ENCODE measurements at places on chromosomes 5 and 9.

- no peak for DNase-seq
These were observed 1.8 kb downstream of the FAM163B start for GRCh38 chr9:133607381-133607780.

- no peak for DNase-seq
These were observed 16.5 kb downstream of the BICD2 start for GRCh38 chr9:92748233-92748497.

GRCh38 chr9:120729791-120730241, 15.5 kb upstream of the MEGF9 start:
- DNase-seq: peak; percentile 41

DNA sequence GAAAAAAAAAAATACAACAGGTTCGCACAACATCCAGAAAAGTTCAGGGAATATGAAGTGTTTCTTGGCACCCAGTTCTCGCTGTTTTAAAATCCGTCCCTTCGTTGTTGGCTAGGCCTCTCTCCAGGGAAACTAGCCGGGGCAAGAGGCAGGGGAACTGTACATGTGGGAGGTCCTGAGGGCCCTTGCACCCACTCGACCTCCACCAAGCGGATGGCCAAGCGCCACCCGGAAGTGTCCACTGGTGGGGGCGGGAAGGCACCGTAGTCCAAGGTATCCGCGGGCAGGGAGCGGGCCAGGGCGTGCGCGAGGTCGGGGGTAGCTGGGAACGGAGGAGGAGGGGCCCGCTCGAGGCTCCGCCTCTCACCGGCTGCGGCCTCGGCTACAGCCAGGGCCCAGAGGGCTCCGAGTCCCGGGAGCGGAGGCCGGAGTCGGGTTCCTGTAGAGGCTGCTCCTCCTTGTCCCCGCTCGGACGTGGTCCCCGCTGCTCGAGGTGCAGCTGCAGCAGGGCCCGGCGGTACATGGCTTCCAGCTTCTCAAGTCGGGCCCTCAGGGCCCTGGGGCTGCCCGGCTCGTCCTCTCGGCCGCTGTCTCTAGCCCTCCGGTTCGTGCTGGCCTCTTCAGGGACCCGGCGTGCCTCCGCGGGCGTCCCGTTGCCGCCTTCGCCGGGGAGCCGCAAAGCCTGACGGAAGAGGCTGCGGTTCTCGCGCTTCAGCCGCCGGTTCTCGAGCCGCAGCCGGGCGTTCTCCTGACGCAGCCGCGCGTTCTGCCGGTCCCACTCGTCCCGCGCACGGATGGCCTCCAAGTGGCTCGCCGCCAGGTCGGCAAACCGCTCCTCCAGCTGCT, 720 bp downstream of the TUSC1 start:
- peak; percentile 53 for DNase-seq

DNA sequence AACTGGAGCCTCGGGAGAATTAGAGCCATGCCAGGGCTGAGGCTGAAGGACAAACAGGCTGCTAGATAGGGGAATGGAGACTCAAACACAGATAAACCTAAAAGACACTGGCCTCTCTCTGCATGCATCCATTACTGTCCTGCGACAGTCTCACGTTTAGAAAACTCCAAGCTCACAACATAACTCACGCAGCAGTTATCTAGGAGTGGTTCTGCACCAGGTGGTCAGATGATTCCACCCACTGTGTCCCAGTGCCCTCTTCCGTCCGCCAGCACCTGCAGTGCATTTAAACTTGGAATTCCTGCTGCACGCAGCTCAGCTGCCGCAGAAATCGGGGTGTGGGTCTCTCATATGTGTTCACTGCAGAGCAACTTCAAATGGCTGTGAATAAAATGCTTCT, 272.6 kb upstream of the IRX2 start:
- DNase-seq: no peak

DNA sequence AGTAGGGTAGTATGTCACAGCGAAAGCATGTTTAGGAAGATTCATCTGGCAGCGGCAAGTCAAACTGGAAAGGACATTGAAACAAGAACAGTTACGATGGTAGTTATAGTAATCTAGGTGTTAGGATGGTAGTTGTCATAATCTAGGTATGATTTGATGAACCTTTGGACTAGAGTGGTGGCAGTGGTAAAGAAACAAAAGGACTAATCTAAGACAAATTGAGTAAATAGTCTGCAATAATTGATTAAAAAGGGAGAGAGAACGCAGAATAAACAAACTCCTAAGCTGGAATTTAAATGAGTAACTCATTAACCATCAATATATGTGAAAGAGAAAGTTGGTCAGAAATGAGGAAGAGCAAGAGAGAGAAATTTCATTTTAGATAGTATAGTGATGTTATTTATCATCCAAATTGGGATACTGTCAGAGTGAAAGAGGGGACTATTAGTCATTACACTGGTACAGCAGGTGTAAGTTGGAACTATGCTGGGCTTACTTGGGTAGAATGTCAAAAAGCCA, 56.8 kb downstream of the MTREX start:
- DNase-seq: no peak

DNA sequence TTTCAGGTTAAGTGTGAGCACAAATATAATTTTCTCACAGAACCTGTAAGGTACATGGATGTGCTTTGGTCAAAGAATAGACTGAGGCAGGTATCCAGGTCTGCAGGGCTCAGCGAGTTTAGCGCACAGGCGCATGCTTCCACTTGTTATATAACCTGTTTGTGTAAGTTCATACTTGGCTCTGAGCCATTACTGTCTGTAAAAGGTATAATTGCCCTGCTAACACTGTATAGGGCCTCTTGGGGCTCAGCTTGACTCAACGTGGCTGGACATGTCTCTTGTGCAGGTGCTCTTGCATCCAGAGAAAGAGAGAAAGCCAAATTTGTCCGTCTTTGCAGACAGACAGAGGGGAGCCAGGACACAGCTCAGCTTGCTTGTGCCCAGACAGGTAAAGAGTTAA, 759.6 kb downstream of the MTRR start:
- DNase-seq: no peak

GRCh38 chr9:106481013-106481609, 381.9 kb upstream of the ZNF462 start:
- no peak for DNase-seq

- no peak for DNase-seq
These were observed 30.9 kb downstream of the S1PR3 start for GRCh38 chr9:89022001-89022759.

DNA sequence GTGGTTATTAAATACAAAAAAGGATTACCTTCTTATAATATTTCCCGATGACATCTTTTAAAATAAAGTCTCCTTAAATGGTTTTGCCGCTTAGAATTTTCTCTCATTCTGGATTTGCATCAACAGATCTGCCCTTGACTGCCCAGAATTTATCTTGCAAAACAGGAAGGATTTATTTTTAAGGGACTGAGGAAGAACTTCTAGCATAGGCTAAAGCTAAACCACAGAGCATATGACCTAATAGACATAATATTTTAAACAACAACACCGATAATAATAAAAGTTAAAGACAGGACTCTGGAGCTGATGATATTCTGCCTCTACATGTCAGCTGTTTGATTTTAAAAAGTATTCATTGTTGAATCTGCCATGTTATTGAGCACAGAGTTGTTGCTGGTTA, 145.3 kb upstream of the ADCY2 start:
- DNase-seq: no peak

DNA sequence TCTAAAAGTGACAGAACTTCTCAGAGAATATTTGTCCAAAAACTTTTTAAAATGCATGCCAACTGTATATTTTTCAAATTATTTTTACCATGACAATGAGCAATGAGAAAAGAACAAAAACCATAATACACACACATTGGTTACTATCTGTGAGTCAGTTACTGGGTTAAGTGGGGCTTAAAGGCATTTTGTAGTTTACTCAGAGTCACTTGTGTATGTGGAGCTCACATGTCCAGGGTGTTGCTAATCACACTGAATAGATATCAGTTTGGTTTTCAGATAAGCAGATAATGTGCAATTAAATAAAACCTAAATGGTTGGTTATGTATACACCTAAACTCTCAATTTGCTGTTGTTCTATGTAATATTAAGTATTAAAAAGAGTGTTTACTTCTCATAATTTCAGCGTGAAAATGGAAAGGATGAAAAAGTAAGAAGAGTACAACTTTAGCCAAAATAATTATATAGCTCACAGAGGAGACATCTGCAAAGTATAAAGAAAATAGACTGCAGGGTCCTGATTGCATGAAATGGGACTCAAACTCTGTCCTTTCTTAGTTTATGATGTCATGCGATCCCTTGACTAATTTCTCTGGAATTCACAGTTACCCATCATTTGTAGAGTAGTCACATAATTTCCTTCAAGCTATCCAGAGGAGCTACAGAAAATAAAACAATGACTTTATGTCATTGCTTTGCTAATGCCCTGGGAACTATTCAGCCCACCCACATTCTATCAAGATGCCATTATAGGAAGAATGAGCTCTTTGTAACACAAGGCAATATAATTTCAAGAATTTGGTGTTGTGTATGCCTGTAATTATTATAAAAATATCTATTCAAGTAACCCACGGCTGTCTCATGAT, 388.0 kb upstream of the ZNF608 start:
- DNase-seq: no peak

DNA sequence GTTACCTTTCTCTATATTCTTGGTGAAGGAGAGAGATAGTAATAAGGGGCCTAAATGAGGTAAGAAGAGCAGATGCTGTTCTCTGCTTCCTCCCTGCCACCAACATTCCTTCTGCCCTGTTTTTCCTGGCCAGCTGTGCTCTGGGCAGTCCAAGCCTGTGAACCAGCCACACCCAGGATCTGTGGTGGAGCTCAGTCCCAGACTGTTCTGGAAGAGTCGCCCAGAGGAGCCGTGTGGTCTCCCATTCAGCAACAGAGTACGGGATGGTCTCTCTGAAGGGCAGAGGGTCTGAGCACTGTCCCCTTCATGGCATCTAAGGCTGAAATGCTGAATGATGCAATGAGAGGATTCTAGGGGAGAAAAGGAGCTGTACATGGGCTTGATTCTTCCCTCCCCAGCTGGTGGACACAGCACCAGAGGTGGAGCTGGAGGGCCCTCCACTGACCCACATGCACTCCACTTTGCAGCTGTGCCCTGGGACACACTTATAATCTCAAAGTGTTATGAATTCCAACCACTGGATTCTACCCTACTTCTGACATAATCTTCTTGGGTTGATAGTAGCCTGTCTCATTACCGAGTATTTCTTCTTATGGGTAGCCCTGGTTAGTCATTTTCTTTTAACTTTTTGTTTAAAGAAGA, 70.8 kb upstream of the RPS23 start:
- no peak for DNase-seq

Data from neural progenitor cell (in vitro differentiated cells).